Activated CD8-positive, alpha-beta memory T cell treated with anti-CD3 and anti-CD28 coated beads for 4 hours (primary cell): ENCODE measurements at places on chromosomes 5 and 9.

- DNase-seq, result no peak
Observed at GRCh38 chr5:23893561-23893960, 386.2 kb downstream of the PRDM9 start.

DNA sequence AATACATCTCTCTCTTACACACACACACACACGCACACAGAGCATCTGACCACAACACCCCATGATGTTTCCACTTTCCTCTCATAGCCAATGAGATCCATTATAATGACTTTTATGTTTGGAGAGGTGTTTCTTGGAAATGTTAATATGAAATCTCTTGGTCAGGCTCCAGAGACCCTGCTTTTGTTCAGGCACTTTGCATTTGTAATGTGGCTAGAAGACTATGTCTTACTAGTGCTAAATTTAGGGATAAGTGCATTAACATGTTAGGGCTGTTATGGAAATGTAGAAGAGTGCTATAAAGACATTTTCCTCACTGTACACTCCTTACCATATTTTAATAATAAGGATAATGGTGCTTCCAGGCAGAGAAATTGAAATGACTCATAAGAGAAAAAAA, 3.8 kb downstream of the CDH9 start:
- DNase-seq, result no peak

DNA sequence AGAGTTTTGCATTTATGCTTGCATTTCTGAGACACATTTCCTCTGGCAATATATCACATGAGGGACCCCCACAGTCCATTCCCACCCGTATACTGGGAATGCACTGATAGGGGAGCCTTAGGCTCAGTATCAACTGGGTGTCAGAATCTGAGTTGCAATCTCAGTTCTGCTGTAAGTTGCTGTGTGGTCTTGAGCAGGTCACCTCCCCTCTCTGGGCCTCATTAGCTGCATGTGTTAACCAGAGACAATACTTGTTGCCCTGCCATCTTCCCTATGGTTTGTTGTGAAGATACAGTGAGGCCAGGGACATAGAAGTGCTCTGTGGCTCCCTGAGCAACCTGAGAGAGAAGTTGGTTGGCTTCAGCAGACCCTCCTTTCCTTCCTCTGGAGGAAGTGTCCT, 55.7 kb upstream of the TGFBR1 start:
- no peak for DNase-seq

DNA sequence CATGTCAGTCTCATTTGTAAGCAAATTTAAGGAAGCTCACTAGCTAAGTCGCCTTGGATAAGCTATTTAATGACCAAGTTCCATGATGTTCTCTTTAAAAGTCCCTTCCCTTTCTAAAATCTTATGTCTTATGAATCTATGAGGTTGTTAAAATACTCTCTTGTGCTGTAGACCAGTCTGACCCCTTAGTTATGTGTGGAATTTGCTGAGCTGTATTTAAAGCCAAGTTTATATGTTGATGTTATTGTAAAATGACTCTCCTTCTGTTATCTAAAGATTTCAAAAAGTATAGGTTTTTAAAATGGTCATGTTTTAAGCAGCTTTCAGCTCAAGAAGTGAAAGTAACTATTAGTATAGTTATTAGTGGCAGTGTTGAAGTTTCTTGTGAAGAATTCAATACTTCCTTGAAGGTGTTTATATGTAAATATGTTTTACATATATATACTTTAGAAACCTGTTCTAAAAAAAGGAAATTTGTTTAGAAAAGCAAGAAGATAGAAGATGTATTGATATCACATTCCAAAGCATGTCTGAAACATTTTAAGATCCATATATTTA, 92.2 kb downstream of the CDC42SE2 start:
- DNase-seq, result no peak

- no peak for DNase-seq
Observed at GRCh38 chr9:120177121-120177520, 402.8 kb downstream of the CDK5RAP2 start.

DNA sequence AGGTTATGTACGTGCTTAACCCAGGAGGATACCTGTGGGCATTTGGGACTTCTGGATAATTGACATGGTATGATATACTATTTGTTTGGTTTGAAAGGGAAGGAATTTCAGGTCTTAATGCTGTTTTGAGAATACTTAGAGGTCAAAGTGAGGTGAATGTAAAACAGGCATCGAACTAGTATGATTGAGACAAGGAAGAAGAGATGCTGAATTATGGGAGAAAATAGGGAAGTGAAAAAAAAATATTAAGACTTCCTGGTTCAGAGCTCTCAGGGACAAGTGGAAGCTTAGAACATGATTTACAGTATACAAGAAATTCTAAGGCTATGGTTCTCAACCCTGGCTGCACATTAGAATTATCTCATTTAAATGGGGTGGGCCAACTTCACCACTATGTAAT, 115.3 kb downstream of the CD180 start:
- no peak for DNase-seq

DNA sequence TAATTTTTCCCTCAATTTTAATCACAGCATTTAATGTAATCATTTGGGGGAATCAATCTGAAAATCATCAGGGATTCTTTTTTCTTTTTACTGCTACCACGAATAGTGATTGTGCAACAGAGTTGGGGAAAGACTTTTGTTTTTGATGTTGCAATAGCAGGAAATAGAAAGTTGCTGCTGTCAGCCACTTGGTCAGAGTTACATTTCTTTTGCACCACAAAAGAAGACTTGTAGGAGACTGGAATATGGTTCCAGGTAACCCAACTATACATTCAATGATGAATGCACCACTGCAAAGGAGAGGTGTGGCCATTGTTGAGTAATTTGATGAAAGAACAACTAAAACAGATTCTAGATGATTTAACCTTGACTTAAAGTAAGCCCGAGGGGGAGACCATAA, 46.3 kb upstream of the PALM2AKAP2 start:
- no peak for DNase-seq
